ENCODE measurements at places on chromosomes 2 and 18.

DNA sequence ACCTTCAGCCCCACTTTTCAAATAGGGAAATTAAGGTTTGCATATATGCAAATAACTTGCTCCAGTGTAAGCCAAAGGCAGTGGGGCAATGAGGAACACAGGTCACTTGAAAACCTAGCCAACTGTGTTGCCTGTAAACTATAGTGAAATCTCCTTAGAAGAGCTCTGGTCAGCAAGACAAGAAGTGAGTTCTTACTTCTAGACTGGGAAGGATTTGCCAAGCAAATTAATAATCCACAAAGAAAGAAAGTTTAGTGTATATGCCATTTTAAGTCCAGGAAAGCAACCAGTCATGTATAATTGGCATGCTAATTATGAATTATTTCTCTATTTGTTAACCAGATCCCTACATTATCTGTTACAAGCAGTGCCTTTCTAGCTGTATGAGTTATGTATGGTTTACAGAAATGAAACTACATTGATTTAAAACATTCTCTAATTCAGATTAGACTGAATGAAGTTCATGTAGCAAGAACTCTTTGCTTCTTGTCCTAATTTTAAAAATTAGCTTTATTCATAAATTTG is 129.9 kb downstream of the MTX2 start:
- DNase-seq: no peak

DNA sequence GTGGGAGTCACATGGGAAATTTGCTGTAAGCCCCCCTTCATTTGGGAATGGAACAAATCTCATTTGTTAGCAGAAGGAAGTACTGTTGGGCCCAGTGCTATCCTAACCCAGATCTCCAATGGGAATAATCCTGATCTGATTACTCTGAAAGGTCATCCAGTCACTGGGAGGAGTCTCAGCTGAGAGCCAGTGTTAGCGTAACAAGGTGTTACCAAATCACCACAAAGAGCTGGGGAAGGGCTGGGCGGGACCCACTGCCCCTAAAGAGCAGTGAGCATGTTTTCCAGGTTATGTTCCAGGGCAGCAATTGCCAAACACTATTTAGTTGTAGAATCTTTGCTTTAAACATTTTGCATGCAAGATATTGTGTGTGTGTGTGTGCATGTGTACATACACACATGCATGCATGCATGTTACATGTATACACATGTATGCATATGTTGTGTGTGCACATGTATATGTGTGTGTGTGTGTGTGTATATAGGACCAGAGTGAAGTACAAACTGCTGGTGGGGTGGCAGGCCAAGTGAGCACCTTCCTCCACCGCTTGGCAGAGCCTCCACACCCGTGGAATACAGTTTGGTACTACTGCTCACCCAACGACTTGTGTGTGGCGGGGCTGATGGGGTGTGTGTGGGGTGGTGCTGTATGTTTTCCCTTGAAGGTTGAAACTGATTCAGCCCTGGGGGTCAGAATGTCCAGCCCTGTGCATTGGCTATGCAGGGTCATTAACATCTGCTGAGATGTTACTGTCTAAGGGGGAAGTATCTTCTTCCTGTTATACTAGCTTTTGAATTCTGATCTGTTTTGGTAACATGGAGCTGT is 15.2 kb downstream of the INPP5D start:
- no peak for DNase-seq

DNA sequence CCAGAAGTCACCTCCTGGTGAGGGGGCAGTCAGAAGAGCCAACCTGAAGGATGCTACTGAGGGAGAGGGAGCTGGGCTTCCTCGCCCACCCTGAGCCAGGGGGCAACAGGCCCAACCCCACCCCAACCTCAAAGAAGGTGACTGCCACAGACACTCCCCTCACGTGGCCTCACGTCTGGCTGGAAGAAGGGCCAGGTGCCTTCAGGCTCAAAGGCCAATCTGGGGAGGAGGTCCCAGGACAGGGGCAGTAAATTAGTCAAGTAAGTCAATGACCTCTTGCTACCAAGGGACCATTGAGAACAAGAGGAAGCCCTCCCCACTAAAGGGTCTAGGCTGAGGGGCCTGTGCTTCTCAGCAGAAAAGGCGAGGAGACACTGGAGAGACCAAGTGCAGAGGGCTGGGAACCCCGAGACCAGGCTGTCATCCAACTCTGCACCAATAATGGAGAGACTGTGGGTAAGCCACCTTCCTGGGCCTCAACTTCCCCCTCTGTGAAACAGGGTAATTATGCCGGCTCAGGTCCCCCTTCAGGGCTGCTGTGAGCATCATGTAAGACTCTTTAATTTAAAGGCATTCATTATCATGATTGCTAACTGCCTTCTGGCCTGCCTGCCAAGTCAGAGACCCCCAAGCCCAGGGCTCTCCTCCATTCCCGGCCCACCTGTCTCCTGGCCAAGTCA is 20.2 kb upstream of the TNS1 start:
- DNase-seq: no peak

- no peak for DNase-seq
These were observed 89.5 kb upstream of the LMAN1 start for GRCh38 chr18:59448546-59448945.

DNA sequence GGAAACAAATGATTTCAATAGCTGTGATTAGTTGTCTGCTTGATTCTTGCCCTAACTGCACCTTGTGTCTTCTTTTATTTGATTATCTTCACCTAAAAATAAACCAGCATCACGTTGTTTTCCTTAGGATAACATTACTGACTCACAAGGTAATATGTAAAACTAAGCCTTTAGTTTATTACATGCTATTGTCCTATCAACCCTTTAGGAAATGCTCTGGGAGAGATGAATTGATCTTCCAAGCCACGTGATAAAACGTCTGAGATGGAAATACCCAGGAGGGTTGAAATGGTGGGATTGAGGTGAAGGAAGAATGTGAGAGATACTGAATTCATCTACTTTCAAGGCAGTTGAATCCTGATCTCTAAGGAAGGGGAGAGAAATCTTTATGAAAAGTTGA is 34.5 kb upstream of the TMEM178A start:
- no peak for DNase-seq

DNA sequence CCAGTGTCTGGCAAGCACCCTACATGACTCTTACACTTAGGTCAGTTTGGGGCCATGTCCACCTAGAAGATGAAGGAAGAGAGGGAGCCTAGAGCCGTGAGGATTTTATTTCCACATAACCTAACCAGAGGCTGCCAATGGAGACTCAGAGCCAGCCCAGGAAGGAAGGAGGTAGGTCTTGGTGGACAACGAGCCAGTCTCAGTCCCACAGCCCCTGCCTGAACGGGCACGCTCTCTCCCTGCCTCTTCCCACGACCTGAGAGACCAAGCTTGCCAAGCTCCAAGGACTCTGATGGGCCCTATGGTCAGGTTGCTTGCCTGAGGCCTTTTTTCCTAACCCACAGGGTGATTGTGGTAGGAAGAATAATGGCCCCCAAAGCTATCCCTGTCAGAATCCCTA is 188.4 kb downstream of the TFCP2L1 start:
- no peak for DNase-seq

DNA sequence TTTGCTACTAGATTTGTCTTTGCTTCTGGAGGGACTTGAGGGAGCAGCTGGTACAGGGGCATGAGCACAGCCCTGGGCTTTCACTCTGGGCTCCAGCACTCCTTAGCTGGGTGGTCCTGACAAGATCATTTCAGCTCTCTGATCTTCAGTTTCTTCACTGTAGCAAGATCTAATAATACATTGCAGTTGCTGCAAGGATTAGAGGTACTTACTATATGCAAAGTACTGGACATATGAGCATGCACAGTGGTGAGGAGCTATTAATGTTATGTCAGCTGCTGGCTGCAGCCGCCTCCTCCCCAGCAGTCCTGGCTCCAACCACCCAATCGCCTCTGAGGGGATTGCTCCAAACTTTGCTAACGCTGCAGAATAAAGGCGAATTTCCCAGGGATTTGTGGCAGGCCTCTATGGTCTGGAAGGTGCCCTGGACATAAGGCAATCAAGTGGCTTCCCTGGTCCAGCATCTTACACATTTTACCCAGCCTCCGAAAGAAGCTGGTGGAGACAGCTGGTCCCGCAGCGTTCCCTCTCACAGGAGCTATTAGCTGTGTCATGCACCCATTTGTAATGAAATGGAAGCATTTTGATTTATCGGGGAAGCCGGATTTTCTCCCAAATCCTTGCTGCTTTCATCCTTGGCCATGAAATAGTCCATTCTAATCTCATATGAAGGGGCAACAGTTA is 96.7 kb downstream of the RHOB start:
- DNase-seq: peak; percentile 22

- DNase-seq: no peak
These were observed 250.9 kb downstream of the ICOS start for GRCh38 chr2:204187229-204188083.

- no peak for DNase-seq
These were observed 73.7 kb downstream of the NCAPH start for GRCh38 chr2:96409081-96409819.

DNA sequence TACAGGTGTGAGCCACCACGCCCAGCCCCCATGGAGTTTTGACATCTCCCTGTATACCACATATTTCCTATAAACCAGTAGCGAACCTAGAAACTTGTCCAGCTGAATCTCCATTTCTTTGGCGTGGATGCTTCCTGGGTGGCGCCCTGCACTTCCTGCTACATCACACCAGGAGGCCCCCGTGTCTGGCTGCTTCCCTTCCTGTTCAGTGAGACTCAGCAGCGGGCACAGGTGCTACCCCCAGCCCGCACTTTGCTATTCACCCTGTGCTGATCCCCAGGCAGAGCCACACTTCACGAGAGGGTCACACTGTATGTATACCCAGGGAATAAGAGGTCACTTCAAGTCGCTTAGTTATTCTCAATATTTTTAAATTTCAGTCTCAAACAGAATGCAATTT is 35.0 kb downstream of the CYP27C1 start:
- DNase-seq: no peak

- DNase-seq: no peak
These were observed 36.2 kb upstream of the SNORC start for GRCh38 chr2:232833830-232834229.

DNA sequence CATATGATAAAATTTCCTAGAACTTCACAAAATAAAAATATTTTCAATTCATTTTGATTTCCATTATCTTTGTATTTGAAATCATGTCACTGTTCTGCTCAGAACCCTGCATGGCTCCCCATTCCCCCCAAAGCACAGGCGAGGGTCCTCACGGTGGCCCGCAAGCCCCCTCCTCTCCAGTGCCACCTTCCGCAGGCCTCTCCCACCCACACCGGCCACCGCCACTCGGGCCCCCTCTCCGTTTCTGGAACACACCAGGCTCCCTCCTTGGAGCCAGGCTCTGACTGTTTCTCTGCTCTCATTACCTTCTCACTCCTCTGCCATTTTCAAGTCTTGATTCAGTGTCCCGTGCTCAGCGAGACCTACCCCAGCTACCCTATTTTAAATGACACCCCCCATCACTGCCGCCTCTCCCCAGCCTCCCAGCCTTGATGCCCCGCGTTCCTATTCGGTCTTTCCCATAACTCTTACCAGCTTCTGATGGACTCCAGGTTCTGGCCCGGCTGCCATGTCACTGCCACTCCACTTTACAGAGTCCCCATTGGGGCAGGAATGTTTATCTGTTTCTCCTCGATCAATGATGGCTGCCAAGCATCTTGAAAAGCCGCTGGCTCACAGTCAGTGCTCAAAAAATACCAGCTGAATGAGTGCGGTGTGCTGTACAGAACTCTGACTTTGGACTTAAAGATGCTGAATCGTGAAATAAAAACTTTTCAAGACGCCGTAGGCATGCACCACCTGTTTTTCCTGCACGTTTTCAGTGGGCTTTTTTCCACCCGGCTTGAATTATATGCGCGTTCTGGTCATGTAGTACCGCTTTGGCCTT is 201.0 kb downstream of the GBX2 start:
- DNase-seq: no peak

DNA sequence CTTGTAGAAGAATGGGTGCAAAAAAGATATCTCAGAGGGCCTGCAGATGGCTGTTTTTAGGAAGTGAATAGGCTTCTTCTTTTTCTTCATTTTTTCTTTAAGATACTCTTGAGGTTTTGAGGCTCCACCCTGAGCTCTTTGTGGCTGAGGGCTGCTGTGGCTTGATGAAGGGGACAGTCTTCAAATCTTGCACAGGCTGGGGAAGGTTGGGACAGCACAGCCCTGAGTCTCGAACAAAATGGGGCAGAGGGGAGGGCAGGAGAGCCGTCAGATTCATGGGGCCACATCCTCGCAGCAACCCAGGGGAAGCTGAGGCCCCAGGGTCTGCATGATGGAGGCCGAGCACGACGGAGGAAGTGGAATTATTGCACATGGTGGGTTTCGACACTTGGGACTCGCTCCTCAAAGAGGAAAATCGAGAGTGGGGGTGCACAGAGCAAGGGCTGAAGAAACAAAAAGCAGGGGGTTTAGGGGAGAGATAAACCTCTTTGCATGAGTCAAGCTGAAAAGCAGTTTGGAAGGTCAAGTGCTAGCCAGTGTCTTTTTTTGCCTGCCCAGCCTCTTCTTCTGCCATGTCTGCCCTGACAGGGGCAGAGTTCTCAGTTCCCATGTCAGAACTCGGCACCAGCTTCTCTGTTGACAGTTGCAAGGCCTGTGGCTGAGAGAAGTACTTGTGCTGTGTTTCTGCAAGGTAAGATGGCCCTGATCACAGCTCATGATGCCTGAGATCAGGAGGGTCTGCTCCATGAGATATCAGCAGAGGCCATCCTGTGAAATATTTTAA is 19.5 kb downstream of the INPP4A start:
- no peak for DNase-seq

DNA sequence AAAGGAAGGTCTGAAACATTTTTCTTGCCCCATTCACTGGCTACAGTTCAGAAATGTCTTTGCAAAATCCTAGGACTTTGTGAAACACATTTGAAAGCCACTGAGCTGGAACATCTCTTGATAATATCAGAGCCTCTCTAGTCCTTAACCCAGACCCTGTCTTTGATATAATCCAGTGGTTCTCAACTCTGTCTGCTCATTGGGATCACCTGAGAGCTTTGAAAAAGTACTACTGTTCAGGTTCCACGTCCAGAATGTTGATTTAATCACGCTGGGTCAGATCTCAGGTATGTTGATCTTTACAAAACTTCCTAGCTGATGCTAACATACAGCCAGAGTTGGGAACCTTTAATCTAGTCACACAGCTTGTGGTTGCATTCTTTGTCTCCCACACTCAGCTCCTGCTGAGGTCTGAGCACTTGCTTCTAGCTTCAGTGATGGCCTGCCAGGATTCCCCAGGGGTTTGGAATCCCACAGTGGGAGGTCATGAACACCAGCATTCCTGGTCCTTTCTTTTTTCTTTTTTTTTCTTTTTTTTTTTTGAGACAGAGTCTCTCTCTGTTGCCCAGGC is 262.7 kb downstream of the SETBP1 start:
- DNase-seq: no peak

- DNase-seq: no peak
These were observed 14.0 kb upstream of the HRH4 start for GRCh38 chr18:24446453-24446852.

- no peak for DNase-seq
These were observed at the start of gene STON1 for GRCh38 chr2:48530033-48530811. TSS of gene STON1 (plus strand) at chr2:48530154. CDS start at chr2:48580634, 50,480 bp downstream.
